Activated CD4-positive, CD25-positive, alpha-beta regulatory T cell treated with anti-CD3 and anti-CD28 coated beads, Interleukin-2, amount 50 U/mL, for 16 hours (primary cell): ENCODE measurements at places on chromosomes 11 and 22.

GRCh38 chr11:127420139-127420538 lies 419.6 kb upstream of the KIRREL3 start:
- DNase-seq, result no peak

DNA sequence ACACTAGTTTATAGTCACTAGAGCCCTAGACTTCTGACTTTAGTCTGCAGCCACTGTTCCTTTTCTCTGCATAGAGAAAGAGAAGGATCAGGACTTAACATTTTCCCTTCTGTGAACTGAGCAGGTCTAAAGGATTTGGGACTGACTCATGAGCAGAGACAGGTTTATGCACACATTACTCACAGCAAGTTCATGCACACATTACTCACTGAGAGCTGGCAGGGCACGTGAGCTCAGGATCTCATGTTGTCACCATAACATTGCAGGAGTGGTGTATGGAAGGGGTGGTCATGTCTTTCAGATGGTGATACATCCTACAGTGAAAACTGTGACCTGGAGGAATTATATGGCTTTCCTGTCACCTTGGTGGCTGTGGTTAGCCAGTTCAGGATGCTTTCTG lies 56.4 kb downstream of the CEP164 start:
- no peak for DNase-seq

DNA sequence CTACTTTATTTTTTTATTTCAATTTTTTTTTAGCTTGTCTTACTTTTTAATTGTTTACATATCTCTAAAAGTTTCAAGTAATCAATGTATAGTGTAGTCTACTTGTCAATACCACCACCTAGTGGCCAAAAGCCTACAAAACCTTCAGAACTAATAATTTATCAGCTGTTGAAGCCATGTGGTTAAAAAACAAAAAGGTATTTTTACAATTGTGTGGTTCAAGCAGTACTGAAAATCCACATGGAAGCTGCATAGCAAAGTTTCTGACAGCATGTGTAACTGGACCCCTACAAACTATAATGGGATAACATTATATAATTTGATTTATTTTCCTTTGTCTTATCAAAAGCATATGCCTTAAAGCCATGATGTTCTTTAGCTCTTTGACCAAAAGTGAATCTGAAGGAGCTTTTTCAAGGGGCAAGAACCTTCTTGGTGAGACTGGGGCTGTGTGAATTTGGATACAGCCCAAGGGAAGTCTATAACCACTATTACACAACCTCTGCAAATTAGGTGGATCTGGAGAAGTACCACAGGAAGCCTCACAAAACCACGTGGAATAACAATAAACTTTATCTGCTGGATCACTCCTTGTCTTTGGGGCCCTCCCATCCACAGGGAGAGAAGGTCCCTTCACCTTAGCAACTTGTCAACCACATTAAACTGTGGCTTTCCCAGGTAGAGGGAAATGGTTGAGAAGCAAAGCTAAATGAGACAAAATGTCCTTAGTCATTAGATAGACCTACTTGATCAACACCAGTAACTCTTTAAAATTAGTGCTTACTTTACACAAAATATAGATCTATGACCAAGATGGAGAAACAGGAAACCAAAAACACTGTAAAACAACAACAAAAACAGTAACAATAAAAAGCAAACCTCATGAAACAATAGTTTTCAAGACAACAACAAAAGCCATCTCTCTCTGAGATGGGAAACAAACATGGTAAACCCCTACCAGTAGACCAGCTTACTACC lies 9.9 kb downstream of the NARS2 start:
- peak; percentile 14 for DNase-seq

- DNase-seq, result no peak
Measured at GRCh38 chr22:29078036-29078868, 5.4 kb downstream of the KREMEN1 start.

DNA sequence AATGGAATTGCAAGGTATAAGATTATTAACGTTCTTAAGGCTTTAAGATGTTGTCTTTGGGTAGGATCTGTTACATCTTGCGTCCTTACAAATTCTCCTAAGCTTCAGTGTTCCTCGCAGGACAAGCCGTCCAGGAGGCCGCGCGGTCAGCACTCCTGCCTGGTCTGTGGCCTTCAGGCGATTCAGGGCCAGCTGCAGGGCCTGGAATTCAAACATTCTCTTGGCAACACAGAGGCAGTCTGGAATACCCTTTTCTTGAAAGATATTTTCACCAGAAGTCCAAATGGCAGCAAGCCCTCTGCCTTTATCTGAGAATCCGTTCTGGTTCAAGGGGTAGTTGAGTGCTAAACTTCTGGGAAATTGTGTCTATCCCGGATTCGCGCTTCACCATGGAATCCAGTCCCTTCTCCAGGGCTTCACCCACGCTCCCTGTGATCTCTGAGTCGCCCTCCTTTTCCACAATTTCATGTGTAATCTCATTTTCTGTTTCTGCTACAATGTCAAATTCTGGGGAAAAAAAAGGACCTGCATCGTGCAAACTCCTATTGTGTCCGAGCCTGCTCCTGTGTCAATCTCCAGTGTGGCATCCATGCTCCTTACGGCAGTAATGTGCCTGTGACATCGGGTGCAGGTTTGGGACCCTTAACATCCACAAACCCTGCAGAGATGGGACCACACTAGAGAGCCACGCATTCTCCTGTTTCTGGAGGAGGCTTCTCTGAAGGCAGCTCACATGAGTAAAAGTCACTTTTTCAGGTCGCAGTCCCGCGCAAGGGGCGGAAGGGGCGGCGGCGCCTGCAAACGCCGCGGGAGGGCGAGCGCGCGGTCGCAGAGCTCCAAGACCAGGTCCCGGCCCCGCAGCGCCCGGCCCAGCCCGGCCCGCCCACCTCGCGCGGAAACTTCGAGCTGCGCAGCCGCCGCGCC lies 25.4 kb upstream of the SORL1 start:
- no peak for DNase-seq

DNA sequence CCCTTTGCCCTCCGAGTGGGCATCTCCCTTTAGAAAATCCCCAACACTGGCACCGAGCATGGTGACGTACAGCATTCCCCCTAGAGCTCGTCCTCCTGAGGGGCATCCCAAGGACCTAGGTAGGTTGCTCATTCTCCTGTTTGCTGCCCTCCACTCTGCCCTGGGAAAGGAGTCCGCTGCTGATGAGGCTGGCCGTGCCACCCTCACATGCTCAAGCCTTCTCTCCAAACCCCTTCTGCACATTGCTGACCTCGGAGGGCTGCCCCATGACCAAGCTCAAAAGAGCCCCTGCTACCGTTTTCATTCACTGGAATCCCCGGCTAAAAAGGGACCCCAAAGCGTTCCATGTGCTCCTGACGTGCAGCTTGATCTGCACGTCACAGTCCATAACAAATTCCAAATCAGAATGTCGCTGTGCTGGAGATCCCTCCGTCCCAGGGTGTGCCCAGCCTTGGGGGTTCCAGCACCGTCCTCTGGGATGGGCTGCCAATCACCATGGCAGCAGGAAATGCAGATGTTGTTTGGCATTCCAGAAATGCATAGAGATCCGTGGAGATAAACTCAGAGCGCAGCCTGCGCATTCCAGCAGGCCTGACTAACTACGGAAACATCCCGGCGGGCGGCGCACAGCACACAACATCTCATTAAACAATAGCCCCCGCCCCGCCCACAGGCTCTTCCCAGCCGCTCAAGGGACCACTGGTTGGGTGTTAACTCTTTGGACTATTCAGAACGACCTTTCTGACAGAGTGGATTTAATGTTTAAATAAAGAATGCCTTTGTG lies 26.3 kb upstream of the GNB1L start:
- DNase-seq, result no peak

GRCh38 chr11:126225295-126225665 lies 13.7 kb downstream of the FAM118B start:
- DNase-seq, result no peak

DNA sequence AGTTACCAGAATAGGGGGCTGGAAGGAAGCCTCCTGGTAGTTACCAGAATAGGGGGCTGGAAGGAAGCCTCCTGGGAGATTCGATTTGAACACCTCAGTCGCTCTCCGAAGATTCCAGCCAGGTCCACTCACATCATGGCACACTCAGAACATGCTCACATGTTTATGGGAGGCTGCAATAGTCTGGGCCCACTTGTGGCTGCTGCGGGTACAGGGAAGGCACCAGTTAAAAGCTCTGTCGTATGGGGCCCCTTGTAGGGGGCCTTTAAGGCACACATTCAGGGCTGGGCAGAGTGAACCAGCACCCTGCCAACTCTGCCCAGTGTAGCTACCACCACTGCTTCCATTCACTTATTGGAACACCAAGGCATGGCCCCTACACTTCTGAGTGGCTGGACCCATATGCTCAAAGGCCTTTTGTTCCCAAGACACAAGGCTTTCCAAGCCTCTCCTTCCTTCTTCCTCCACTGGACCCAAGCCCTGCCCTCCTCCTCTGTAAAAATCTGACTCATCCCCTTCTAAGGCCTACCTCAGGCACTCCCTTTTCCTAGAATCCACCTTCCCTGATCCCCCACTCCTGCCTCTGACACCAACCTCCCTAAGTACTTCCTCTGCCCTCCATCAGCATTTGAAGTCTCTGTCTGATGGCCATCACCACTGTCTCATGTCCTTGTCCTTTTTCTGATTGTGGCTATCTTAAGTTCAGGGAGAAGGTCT lies 28.0 kb downstream of the USP35 start:
- no peak for DNase-seq

DNA sequence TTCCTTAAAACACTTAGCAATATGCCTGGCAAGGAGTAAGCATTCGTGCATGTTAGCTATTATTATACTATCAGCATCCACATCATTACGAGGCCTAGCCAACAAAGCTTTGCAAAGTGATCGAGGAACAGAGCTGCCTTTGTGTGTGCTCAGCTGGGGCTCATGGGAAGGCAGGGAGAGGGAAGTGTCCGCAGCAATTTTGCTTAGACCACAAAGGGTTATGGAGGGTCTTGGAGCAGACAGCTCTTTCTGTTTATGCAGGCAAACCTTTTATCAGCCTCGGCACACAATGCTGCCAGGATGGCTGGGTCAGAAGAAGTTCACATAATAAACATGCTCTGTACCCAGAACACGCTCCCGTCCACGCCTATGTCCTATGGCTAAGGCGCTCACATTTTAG lies 10.9 kb upstream of the DKK3 start:
- DNase-seq, result no peak

- no peak for DNase-seq
Measured at GRCh38 chr22:26672060-26672471, 14.7 kb downstream of the MIAT start.

GRCh38 chr11:104625246-104625645 lies 273.0 kb downstream of the CASP12 start:
- no peak for DNase-seq

DNA sequence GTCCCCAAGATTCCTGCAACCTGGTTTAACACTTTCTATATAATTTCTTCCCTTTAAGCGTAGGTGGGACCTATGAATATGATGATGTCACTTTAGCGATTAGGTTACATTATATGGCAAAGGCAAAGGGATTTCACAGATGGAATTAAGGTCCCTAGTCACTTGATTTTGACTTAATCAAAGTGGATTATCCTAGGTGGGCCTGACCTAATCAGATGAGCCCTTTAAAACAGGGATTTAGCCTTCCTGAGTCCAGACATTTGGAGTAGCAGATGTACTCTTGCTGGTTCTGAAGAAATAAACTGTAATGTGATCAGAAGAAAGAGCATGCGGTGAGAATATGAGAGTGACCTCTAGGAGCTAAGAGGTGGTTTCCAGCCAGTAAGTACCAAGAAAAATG lies 67.8 kb upstream of the LIN7C start:
- no peak for DNase-seq

DNA sequence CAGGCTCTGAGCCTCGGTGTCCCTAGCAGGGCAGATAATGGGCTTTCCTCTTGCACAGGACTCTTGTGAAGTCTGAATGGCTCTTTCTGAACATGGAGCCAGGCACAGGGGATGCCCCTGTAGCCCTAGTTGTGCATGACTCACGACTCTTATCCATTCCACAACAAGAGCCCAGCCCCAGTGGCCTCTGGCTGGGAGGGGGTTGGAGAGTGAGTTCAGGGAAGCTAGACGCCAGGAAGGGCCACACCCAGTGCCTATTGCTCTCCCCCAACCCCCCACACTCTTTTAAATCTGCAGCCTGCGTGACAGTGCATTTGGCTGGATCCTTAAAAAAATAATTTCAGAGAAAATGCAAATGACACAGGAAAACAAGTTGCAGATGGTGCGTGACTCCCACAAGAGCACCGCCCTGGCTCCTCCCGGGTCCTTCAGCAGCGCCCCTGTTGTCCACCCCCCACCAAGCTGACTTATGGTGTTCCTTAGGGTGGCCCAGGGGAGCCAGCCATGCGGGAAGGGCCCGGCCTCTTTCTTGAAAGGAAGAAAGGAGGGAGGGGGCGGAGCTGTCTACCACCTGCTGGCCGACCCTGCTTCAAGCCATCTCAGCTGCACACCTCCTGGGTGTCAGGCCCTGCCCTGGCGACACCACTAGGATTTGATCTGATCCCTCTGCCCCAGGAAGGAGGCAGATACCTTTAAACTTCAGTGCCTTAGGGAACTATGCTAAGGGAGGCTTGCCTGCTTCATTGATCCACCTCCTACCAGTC lies 74.7 kb downstream of the MN1 start:
- DNase-seq, result no peak

GRCh38 chr22:43337946-43338345 lies 5.2 kb downstream of the SCUBE1 start:
- no peak for DNase-seq

- peak; percentile 73 for DNase-seq
Measured at GRCh38 chr11:46242952-46243795, 34.3 kb upstream of the CREB3L1 start.

- DNase-seq, result no peak
Measured at GRCh38 chr11:61645179-61645868, 34.9 kb upstream of the DAGLA start.

DNA sequence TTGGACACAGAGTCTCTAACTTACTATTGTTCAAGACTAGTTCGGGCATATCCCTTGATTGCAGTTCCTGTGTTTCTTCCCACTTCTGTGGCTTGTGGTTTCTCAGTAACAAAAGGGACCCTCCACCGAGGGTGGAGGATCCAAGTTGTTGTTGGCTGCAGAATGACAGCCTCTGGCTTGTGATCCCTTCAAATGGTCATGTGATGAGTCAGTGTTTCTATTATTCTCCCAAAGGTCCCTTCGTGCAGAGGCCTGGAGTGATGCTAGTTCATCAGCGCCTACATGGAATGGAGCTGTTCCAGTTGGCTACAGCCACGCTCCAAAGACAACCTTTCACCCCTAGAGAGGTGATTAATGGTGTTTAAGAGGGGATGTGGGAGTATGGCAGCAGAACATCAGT lies 2.6 kb upstream of the VWCE start:
- DNase-seq, result no peak

- no peak for DNase-seq
Measured at GRCh38 chr11:97850701-97851100, 1170.0 kb upstream of the CNTN5 start.

- DNase-seq, result no peak
Measured at GRCh38 chr11:119895981-119896380, 167.0 kb upstream of the NECTIN1 start.
